ENCODE measurements at places on chromosomes 16 and 17. TPM values are rescaled to one million over a fixed set of nuclear protein-coding genes. Genes with fewer than 3 reads are reported as not detected.

CLDN6 gene
- total RNA-seq: not detected

ITGB3 gene
- 174 TPM for total RNA-seq

ESRP2 gene
- total RNA-seq: 0.54 TPM

HBQ1 gene
- not detected for total RNA-seq

TP53TG3B gene
- not detected for total RNA-seq

NOL3 gene
- total RNA-seq: 12.7 TPM

KRTAP4-5 gene
- total RNA-seq: not detected

IL4R gene
- total RNA-seq: 71.5 TPM

FBXW10 gene
- 0.07 TPM for total RNA-seq

UNC13D gene
- total RNA-seq: 1.8 TPM

MYH3 gene
- under 0.01 TPM for total RNA-seq

PLD6 gene
- total RNA-seq: 5.2 TPM

CES1 gene
- total RNA-seq: not detected

GAST gene
- not detected for total RNA-seq

RHBDL3 gene
- total RNA-seq: 0.07 TPM

NDE1 gene
- total RNA-seq: 41.0 TPM

ACSM3 gene
- total RNA-seq: 0.44 TPM

GNG13 gene
- not detected for total RNA-seq

DHRS11 gene
- total RNA-seq: 6.9 TPM

TRPV2 gene
- 51.5 TPM for total RNA-seq

EME1 gene
- total RNA-seq: 8.3 TPM

ZNF646 gene
- 9.9 TPM for total RNA-seq

KCNH4 gene
- 0.15 TPM for total RNA-seq
